ENCODE measurements at places on chromosomes 13 and 19. TPM values are rescaled to one million over a fixed set of nuclear protein-coding genes. Genes with fewer than 3 reads are reported as not detected.

Gene CRLF1
- 2.6 TPM for total RNA-seq

Gene ITGBL1
- total RNA-seq = not detected

DNA sequence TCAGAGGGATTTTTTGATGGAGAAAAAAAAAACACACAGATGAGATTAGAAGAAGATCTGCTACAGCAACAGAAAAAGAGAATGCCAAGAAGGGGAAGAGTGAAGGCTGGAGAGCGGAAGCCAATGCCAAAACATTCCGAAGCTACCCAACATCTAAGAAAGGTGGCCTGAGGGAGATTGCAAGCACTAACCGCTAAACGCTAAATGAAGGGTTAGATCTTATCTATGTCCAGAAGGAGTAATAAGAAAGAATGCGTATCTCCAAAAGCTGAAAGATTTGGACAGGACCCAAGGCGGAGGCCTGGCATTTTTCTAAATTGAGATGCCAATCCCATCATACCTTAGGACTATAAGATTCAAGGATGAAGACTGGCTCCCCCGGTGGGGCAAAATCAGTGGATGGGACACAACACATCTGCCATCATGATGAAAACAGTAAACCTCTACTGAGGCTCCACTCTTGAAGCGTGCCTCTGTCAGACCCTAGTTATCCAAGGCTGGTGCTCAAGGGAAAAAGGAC, 15.6 kb upstream of the HMGB1 start:
- no peak for DNase-seq

GRCh38 chr13:65236841-65237418, 1993.2 kb downstream of the PCDH9 start:
- DNase-seq = no peak

DNA sequence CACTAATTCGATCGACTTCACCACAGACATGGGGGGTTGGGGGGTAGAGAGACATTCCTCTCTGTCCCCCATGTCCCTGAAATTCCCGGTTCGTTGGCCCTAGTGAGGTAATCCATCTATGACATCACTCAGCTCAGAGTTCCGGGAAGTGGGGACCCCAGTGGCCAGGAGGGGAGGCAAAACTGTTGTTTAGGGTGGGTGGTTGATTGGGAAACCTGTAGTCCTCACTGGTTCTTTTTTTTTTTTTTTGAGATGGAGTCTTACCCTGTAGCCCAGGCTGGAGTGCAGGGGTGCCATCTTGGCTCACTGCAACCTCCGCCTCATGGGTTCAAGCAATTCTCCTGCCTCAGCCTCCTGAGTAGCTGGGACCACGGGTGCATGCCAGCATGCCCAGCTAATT, at the start of gene ARRDC5:
TSS of gene ARRDC5 (minus strand) at position 101 of the 400 bp plus-strand sequence. CDS start at position 30, 71 bp downstream.
- DNase-seq = no peak

- DNase-seq = no peak
These were observed 255.1 kb upstream of the SOX21 start for GRCh38 chr13:94967183-94968039.

Gene CCDC8
- 0.18 TPM for total RNA-seq

DNA sequence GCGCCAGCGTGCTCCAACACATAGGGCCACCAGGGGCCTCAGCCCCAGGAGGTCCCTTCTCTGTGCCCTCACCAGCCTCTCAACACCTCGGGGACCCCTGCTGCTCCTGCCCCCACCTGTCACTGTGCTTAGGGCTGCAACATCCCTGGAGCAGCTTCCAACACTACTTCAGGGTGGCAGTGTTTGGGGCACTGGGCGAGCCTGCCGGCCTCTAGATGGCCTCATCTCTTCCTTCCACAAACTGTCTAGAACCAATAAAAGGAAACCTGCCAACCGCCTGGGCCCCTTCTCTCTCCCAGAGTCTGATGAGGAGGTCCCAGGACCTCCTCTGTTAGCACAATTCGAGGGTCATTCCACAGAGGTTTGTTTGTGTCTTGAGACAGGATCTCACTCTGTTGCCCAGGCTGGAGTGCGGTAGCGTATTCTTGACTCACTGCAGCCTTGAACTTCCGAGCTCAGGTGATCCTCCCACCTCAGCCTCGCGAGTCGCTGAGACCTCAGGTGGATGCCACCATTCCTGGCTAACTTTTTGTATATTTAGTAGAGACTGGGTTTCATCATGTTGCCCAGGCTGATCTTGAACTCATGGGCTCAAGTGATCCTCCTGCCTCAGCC, 10.1 kb upstream of the SHD start:
- DNase-seq = no peak

Gene FCAR
- not detected for total RNA-seq
